Hippocampal formation (tissue), 2 donors: ENCODE measurements at places on chromosomes 12 and 14.
A peak's percentile ranks its signal among the peaks of the same experiment; 100 is the strongest.

GRCh38 chr14:99649219-99649618, 4.3 kb downstream of the HHIPL1 start:
- DNase-seq = no peak

GRCh38 chr12:82996168-82996812, 309.6 kb downstream of the TMTC2 start:
- DNase-seq = no peak

- peak; percentile 29 for DNase-seq
Observed at GRCh38 chr14:23300687-23301223, 1.9 kb downstream of the PPP1R3E start.

- DNase-seq = no peak
Observed at GRCh38 chr12:1064317-1064716, 73.3 kb downstream of the ERC1 start.

GRCh38 chr12:56260921-56261320, 2.7 kb upstream of the ANKRD52 start:
- DNase-seq = no peak

DNA sequence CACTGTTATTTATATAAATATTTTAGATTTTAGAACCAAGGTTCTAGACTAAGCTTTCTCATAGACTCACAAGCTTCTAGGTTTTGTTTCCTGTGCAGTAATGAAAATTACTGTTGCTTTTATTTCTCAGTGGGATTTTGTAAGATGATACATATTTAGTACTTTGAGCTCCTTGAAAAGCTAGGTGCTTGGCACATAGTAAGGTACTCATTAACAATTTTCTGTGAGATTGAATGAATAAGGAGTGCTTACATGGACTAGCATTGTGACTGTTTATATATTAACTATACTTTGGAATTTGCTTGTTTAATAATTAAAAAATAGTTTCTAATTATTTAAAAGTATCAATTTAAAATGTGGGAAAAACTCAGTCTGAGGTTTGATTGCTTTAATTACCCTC, 85.7 kb downstream of the MIA2 start:
- DNase-seq = no peak

DNA sequence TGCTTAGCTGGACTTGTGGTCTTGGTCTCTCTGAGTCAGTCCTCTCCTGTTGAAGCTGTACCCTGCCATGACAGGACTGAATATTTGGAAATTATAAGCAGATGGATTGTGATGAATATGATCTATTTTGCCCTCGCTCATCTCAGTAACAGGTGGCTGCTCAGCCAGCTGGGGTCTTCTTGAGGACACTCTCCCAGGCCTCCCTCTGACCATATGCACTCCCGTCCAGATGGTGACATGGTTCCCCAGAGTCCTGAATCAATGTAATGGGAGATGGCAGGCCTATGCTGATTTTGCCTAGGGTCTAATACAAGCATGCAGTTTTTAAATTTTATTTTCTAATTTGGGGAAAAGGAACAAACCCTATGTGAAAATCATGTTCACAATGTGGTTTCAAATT, 63.1 kb upstream of the TRHDE start:
- DNase-seq = no peak

GRCh38 chr14:101494826-101495225, 66.5 kb upstream of the DIO3 start:
- DNase-seq = no peak

- no peak for DNase-seq
Observed at GRCh38 chr14:98328496-98328895, 943.5 kb downstream of the BCL11B start.

GRCh38 chr14:101090976-101091375, 187.5 kb upstream of the RTL1 start:
- DNase-seq = no peak

DNA sequence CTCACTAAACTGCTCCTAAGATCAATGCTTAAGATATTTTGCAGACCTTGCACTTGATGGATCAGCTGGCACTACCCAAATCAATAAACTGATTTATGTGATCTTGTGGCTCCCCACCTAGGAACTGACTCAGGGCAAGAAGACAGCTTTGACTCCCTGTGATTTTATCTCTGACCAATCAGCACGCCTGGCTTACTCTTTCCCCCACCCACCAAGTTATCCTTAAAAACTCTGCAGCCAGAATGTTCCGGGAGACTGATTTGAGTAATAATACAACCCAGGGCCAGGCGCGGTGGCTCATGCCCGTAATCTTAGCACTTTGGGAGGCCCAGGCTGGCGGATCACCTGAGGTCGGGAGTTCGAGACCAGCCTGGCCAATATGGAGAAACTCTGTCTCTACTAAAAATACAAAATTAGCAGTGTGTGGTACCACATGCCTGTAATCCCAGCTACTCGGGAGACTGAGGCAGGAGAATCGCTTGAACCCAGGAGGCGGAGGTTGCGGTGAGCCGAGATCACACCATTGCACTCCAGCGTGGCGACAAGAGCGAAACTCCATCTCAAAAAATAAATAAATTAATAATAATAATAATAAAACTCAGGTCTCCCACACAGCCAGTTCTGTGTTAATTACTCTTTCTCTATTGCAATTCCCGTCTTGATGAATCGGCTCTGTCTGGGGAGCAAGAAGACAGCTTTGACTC, 12.0 kb downstream of the MORN3 start:
- no peak for DNase-seq

DNA sequence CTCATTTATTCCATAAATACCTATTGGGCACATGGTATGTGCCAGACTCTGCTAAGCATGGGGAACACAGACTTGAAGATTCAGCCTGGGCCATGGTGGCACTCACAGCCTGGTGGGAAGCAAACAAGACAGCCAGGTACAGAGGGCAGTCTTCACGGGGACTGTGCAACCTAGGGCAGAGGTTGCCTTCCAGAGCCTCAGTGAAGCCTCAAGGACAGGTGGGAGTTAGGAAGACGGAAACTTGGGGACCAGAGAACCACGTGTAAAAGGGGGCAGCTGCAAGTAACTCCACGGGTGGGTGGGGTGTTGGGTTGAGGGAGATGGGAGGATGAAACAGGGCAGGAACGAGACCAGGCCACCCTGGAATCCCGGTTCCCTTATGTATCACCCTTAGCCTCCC, 980 bp upstream of the LTBR start:
- DNase-seq = no peak

GRCh38 chr14:95463171-95463901, 53.1 kb downstream of the SYNE3 start:
- no peak for DNase-seq

DNA sequence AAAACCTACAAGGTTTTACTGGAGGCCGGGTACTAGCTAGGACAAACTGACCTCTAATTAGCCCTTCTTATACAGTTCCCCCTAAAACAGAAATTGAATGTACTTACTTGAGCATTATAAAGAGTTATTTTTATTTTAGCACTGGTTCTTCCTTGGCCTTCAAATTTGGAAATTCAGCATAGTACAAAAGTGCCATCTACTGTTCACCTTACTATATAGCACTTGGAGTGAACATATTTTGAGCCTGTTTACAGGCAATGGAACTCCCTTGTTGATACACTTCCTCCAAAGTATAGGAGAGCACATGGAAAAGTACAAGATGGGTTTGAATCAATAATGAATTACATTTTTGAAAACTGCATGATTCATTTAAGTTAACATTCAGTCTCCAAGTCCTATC, 3.9 kb upstream of the POC1B start:
- peak; percentile 87 for DNase-seq

DNA sequence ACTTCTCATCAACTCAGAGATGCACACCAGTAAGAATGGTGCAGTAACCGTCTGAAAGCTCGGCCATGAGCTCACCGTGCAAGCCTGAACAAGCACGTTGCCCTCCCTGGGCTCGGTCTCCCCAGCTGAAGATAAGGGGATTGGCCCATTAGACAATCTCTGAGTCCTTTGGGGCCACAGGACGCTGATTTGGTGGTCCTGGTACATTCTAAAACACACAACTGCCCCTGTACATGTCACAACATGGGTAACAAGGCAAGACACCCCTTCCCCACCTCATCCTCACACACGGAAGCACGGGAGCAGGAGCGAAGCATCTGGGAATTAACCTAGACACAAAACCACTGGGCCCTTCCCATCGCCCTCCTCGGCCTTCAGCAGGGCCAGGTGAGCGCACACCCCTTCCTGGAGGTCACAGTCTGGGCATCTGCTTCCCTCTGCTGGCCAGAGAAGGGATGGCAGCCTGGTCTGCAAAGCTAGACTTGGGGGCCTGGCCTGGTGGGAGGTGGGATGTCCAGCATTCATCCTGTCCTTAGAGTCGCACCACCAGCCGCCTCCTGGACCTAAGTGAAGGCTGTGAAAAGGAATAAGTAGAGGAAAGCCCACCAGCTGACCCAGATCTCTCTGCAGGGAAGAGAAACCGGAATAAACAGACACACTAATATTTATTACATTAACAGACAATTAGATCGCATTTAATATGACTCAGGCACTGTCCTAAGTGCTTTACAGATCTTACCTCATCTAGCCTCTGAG, 18.9 kb upstream of the SMUG1 start:
- peak; percentile 4 for DNase-seq

DNA sequence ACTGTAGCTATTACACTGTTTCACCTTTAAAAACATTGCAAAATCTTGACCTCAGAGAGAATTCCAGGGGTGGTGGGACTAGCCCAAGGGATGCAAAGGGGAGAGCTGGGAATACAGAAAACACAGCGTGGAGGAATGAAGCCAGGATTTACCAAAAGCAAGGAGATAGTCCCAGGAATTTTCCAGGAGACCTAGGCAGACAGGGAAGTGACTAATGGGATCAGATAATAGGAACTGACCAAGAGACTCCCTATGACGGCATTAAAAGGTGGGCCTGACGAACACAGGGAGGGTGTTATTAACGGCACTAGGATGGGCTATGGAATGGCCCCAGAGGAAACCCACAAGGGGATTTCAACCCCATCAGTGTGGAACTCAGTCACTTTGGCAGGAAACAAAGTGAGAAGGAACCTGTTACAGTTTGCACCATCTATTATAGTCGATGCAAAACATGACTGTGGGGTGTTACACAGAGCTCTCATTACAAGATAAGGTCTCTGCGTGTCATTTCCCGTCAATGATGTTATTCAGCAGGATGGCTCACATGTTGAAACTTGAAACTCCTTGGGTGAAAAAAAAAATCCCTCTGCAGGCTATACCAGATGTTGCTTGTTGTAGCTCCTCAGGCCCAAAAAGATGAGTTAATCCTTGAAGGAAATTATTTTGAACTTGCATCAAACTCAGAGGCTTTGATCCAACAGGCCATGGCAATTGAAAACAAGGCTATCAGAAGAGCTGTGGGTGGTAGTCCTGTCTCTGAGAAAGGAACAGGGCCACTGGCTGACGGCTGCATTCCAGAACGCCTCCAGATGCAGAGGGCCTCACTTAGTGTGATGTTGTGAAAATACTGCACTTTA, 58.7 kb downstream of the DRAM1 start:
- no peak for DNase-seq

- peak; percentile 20 for DNase-seq
Observed at GRCh38 chr12:121804417-121805111, 755 bp downstream of the SETD1B start.

DNA sequence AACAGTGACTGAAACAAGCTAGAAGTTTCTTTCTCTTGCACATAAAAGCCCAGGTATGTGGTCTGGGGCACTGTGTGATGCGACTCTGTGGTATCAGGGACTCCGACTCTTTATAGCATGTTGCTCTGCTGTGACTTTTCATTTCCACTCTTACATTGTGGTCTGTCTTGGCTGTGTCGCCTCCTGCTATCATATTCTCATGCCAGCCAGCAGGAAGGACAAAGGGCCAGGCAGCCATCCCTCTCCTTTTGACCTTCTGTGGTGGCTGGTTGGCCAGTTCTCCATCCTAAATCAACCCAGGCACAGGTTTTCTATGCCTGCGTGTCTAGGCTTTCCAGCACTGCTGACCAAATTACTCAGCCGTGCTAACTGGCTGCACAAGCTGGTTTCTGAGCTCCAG, 8.0 kb downstream of the ACAD10 start:
- DNase-seq = no peak

DNA sequence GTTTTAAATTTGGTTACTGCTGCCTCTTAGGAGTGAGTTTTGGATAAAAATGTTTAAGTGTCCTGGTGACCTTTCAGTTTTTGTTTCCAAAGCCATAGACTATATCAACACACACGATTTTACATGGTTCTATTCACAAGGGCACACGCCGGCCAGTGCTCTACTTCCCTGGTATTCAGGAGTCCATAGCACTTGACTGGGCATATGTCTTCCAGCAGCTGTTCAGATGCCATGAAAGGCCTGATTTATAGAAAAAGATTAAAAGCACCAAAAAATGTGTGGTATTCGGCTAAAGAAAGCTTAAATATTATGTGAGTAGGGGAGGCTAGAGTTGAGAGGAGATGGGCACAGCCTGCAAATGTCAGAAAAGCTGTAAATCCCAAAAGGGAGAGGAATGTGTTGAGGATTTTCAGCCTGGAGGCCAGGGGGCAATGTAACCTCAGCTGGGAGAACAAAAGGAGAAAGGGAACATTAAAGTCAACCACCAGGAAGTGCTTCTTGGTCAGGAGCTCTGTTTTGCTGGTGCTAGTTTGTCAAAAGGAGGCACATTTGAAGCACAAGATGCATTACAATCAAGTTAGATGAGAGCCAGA, 478.4 kb downstream of the RAD51B start:
- DNase-seq = no peak

DNA sequence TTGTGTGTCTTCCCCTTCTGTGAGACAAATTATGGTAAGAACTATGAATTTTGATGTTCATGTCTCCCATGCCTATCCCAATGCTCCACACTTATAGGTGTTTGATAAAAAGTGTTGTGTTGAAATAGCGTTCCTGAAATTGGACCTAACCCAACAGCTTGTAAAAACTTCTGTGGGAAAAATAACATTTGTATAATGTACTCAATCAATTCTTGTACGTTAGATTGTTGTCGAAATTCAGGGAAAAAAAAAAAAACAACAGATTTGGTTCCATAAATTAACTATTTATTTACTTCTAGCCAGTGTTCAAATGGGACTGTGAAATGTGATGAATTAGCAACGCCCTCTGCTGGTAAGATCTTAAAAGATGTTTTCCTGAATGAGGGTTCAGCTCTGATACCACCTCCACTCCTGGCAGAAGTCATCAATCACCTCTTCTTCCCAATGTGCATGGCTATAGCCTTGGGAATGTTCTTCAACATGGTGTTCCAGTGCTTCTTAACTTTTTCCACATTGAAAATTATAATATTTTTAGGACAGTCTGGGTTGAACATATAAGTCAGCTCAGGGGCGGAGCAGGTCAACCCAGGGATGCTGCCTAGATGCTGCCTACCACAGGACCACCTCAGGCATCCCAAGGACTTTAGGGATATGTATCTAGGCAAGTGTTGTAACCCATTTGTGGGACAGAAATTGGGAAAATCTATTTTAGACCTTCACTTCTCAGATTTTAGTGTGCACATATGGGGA, 170.6 kb downstream of the OTOGL start:
- DNase-seq = no peak

- no peak for DNase-seq
Observed at GRCh38 chr12:19155981-19156734, 26.6 kb downstream of the PLEKHA5 start.

DNA sequence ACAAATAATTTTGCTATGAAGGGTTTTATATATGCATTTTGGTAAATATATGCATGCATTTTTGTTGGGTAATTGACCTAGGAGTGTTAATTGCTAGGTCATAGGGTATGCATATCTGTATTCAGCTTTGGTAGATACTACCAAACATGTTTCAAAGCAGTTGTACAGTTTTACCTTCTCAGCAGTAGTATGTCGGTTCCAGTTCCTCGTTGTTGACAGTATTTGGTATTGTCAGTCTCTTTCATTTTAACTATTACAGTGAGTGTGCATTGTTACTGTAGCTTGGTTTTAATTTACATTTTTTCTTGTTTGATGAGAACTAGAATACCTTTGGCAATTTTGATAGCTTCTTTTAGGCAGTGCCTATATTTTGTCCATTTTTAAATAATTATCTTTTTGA, 98.9 kb downstream of the ARID2 start:
- DNase-seq = no peak
